ENCODE measurements at places on chromosomes 11 and 22. TPM values are rescaled to one million over a fixed set of nuclear protein-coding genes. Genes with fewer than 3 reads are reported as not detected.

DNA sequence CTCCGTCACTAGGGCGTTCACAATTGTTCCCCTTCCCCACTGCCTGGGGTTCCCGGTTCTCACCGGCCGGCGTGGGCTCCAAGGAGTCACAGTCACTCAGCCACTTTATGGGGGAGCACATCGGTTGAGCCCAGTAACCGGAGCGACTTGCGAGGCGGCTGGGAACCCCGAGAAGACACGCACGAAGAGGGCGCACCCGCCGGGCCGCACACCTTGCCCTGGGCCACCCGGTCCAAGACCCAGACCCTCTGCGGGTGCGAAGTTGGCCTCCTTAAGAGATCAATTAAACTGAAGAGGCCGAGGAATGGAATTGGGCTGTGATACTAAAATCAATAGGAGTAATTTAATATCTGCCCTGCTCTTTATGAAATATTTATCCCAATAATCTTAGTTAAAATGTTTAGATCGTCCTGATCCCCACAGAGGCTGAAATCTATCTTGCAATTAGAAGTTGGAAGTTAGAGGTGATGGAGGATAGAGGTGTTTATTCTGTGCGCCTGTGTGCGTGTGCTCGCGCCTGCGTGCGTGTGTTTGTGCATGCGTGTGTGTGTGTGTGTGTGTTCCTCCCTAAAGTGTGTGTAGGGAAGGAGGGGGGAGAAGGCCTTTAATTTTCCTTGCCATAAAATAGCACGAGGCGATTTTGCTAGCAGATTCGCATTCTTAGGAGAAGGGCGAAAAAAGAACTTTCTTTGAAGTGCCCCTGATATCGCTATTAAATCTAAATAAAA is 954 bp upstream of the MN1 start:
- no peaks in the 10 kb centered on the region for H3K27me3 ChIP-seq
- no peaks in the 10 kb centered on the region for H3K36me3 ChIP-seq
- peaks cover 13% of the 10 kb centered on the region for H3K4me1 ChIP-seq
- peak overlapping the region; percentile 93 for H3K27ac ChIP-seq

DNA sequence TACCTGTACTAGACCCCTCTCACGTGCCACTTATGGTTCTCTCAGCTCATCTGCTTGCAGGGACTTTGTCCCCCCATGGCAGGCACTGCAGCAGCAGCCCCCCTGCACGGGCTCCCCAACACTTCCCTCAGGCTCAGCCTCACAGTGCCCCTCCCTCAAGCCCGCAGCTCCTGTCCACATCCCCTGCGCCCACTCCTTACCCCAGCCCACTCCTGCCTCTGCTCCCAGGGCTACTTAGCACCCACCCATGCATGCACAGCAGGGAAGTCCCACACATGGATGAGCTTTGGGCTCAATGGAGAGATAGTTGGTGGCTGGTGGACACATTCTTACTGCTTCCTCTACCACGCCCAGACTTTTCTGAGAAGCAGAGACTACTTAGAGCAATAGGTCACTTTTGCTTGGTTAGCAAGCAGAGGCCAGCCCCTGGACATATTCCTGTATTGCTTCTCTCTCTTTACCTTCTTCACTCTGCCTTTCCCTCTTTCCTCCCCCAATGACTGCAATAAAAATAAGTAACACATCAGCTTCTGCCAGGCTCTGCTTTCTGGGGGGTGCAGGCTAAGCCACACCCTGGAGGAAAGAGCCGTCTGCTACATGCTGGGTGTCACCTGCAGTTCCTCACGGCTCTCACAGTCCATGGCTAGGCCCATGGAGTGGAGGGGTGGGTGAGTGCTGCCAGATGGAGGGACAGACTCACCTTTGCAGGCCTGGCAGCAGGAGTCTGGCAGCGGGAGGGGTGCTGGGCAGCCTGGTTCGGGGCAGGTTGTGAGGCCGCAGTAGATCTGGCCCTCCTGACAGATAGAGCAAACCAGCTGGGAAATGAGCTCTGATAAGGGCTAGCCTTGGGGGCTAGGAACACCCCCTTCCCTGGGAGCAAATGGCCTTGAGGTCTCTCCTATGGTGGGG is 23.4 kb downstream of the CHRDL2 start:
- no peak overlapping the region for H3K27ac ChIP-seq
- no peak for DNase-seq
- no peak overlapping the region for H3K4me3 ChIP-seq
- peaks cover 11% of the 10 kb centered on the region for H3K4me1 ChIP-seq

GRCh38 chr22:35315141-35315854 is 15.6 kb downstream of the TOM1 start:
- H3K36me3 ChIP-seq, result no peaks in the 10 kb centered on the region
- no peak overlapping the region for H3K4me3 ChIP-seq
- no peaks in the 10 kb centered on the region for H3K27me3 ChIP-seq
- no peak overlapping the region for H3K27ac ChIP-seq

Gene GLYAT
- total RNA-seq, result 1.0 TPM

DNA sequence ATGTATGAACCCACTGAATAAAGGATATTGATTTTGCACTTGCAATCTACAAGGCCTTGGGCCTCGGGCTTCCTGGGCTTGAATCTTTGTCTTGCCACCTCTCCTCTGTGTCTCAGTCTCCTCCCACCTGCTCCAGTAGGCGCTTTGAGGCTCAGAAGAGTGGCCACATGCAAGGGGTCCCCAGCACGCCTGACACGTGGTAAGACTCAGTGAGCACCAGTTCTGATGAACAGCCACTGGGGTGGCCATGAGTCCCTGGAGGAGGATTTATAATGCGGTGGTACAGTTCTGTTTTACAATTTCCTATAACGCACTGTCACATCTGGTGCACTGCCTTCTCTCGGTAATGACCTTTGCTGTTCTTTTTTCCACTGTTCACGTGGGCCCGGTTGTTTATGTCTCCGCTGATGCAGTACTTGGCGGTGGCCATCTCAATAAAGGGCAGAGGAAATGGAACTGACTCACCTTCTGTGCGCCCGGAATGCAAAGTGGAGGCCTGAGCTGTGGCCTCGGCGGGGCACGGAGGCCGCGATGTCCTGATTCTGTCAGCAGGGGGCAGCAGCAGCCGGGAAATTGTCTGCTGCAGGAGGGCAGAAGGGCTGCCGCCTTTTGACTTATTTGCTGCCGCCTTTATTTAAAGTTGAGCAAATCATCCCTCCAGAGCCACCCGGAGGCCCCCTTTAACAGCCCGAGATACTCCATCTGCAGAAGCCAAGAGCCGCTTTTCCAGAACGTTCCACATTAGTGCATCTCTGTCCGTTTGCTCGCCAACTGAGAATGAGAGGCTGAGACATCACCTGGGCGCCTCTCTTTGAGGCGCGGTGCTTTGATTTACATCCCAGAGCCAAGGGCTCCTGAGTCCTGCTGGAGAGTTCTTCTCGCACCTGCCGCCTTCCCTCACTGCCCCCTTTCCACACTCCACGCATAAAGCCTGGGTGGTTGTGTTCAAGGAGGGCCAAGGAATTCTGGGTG is 6.0 kb upstream of the IFT27 start:
- H3K4me1 ChIP-seq, result no peaks in the 10 kb centered on the region
- no peak overlapping the region for H3K4me3 ChIP-seq
- no peak overlapping the region for H3K27ac ChIP-seq
- no peaks in the 10 kb centered on the region for H3K36me3 ChIP-seq
- no peaks in the 10 kb centered on the region for H3K27me3 ChIP-seq

DNA sequence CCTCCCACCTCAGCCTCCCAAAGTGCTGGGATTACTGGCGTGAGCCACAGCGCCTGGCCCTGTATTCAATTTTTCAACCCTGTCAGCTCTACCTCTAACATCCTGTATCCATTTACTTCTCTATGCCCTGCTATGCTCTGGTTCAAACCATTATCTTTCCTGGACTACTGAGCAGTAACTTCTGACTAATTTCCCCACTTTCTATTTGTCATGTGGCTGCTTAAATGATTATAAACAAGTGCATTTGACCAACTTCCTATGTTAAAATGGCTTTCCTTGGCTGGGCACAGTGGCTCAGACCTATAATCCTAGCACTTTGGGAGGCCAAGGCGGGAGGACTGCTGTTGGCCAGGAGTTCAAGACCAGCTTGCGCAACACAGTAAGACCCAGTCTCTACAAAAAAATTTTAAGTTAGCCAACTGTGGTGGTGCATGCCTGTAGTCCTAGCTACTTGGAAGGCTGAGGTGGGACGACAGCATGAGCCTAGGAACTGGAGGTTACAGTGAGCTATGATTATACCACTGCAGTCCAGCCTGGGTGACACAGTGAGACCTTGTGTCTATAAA is 2.1 kb downstream of the MED19 start:
- H3K4me3 ChIP-seq, result no peak overlapping the region
- no peaks in the 10 kb centered on the region for H3K36me3 ChIP-seq
- no peak overlapping the region for H3K27ac ChIP-seq
- no peak for DNase-seq

- no peak overlapping the region for H3K4me3 ChIP-seq
- H3K36me3 ChIP-seq, result no peaks in the 10 kb centered on the region
- no peaks in the 10 kb centered on the region for H3K27me3 ChIP-seq
- no peak overlapping the region for H3K27ac ChIP-seq
Observed at GRCh38 chr11:63262547-63262946, 19.1 kb upstream of the SLC22A25 start.
